Right cardiac atrium (tissue), 5 donors: ENCODE measurements at places on chromosomes 6 and 20. TPM values are rescaled to one million over a fixed set of nuclear protein-coding genes. Genes with fewer than 3 reads are reported as not detected.

DNA sequence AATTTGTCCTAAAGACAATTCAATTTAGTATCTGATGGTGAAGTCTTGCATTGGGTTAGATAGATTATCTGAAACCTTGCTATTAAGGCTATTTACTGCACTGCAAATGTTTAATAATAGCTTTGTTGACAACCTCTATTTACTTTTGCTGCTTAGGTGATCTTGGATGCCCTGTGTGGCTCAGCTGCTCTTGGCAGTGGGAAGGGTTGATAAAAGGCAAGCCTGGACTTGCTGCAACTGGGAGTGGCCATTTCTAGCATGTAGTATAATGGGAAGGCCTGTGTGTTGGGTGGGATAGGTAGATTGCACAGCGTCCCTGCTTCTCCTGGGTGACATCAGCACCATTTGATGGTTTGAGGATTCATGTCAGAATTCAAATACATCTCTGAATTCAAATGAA lies 49.1 kb downstream of the ARMC2 start:
- DNase-seq = peak; percentile 44

CYP24A1 gene
- not detected for polyA plus RNA-seq

NKAPL gene
- polyA plus RNA-seq = 5.5 TPM

THBS2 gene
- polyA plus RNA-seq = 8.7 TPM

- DNase-seq = no peak
Measured at GRCh38 chr6:20197251-20197650, 15.0 kb downstream of the MBOAT1 start.

GRCh38 chr6:150491811-150492172 lies 107.9 kb upstream of the PLEKHG1 start:
- DNase-seq = no peak

- no peak for DNase-seq
Measured at GRCh38 chr6:20632696-20633095, 98.4 kb downstream of the CDKAL1 start.

KCNK16 gene
- not detected for polyA plus RNA-seq

DNA sequence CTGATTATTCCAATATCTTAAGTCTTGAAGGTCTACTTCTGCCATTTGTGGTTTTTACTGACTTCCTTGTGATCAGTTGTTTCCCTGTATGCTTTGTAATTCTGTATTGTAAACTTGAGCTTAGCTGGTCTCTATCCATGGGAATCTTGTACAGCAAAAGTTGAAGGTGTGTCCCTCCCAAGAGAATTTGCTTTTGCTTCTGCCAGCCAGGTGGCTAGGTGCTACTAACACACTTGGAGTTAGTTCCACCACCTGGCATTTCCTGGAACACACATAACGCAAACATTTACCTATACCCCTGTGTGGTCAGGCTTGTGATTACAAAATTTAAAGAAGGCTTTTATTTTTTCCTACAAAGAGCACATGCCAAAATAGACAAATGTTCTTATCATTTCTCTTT lies 141.2 kb downstream of the GRM4 start:
- DNase-seq = no peak

PRL gene
- not detected for polyA plus RNA-seq

IRF4 gene
- polyA plus RNA-seq = 0.41 TPM

DNA sequence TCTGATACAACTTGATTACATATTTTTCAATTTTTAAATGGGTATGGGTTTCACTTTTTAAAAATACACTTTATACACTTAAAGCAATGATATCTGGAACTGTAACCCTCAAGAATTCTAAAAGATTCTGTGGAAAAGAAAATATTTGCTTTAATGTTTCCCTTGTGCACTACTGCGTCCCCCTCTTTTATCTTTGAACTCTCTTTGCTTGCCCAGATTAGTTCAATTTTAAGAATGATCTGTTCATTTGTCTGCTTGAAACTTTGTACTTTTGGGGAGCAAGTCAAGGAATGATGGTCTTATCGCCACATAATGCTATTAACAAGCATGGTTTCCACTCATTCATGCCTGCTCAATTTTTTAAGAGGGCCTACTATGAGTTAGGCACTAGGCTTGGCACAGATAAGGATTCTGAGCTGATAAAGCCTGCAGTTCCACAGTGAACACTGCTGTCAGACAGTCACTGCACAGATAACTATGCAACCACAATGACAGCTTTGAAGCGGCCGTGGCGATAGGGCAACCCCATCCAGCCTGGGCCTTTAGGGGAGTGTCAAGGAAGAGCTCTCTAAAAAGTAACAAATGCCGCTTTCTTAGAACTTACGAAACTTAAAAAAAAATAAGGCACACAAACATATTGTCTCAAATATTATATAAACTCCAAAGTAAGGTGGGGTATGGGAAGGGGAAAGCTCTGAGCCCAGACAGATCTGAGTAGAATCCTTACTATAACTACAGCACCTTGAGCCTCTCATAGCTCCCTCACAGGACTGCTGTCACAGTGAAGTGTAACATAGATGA lies 29.7 kb downstream of the FYN start:
- DNase-seq = no peak

DNA sequence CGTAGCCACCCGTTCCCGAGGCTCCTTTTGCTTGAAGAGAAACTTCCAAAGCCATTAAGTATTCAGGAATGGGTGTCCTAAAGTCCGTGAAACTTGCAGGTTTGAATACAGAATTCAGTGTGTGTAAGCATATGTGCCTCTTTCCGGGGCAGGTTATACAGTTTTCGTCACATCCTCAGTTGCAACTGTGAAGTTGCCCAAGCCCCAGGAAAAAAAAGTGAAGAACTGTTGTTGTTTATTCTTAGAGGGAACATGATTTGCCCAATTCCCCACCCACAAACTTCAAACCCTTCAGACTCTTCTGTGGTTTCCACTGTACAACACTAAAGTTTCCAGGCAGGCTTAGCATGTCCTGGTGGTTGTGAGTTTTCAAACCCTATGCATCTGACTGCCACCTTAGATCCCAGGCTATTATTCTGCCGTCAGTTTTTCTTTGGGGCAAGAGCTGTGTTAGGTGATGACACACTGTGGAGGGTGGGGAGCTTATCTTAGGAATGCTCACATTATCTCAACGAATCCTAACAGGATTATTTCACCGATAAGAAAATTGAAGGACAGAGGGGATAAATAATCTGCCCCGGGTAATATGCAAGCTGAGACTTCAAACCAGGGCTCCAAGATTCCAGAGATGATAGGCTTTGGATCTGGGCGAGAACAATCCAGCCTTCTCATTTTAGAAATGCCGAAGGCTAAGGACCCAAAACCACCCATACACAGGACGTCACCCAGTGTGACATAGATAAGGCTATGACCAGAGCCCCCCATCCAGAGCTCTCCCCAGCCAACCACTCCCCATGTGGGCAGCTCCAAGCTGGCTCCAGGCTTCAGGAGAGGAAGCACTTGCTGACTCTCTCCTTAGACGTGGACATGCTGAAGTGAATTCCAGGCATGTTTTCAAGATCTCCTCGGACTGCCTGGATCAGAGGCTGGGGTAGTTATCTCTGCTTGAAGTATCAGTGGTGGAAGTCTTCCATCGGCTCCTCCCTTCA lies 81.7 kb upstream of the AFDN start:
- no peak for DNase-seq

- DNase-seq = no peak
Measured at GRCh38 chr6:37105148-37106050, 64.6 kb upstream of the PIM1 start.

GRCh38 chr6:14121936-14122344 lies 4.4 kb downstream of the CD83 start:
- DNase-seq = no peak

ZNF311 gene
- polyA plus RNA-seq = 0.63 TPM

GSTA2 gene
- not detected for polyA plus RNA-seq

DNA sequence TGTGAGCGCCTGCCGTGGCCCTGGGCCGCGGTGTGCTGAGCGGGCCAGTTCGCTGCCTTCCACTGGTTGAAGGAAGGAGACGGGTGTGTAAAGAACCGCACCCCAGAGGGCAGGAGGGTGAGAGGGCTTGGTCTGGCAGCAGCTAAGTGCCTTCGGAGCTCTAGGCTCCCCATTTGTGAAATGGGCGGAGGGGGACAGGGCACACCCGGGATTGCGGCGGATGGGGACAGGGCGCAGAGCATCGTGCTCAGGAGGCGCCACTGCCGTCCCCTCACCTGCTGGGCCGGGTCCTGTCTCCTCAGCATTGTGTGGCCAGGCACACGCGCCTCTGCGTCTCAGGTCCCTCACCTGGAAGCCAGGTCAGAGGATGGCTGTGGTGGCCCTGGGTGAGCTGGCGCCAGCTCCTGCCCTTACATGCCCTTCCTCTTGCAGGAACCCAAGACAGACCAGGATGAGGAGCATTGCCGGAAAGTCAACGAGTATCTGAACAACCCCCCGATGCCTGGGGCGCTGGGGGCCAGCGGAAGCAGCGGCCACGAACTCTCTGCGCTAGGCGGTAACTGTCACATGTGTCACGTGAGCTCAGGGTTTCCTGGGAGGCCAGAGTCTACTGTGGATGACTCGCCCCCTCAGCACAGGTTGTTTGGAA lies 3.1 kb downstream of the ADRM1 start:
- peak; percentile 45 for DNase-seq

SLC29A1 gene
- polyA plus RNA-seq = 63.2 TPM

C6orf47 gene
- polyA plus RNA-seq = 21.2 TPM

- DNase-seq = no peak
Measured at GRCh38 chr6:38391626-38392579, 247.8 kb downstream of the BTBD9 start.

TOP1 gene
- 16.7 TPM for polyA plus RNA-seq

CPXM1 gene
- 1.3 TPM for polyA plus RNA-seq

- DNase-seq = no peak
Measured at GRCh38 chr6:100175814-100176310, 181.8 kb upstream of the MCHR2 start.

PAK1IP1 gene
- polyA plus RNA-seq = 9.2 TPM

- no peak for DNase-seq
Measured at GRCh38 chr6:105045526-105045925, 88.6 kb downstream of the LIN28B start.

GRCh38 chr6:70353448-70353847 lies 50.6 kb upstream of the COL9A1 start:
- DNase-seq = no peak

- no peak for DNase-seq
Measured at GRCh38 chr6:40535819-40536380, 51.3 kb downstream of the LRFN2 start.

- DNase-seq = no peak
Measured at GRCh38 chr6:117270843-117271507, 5.6 kb downstream of the VGLL2 start.

DNA sequence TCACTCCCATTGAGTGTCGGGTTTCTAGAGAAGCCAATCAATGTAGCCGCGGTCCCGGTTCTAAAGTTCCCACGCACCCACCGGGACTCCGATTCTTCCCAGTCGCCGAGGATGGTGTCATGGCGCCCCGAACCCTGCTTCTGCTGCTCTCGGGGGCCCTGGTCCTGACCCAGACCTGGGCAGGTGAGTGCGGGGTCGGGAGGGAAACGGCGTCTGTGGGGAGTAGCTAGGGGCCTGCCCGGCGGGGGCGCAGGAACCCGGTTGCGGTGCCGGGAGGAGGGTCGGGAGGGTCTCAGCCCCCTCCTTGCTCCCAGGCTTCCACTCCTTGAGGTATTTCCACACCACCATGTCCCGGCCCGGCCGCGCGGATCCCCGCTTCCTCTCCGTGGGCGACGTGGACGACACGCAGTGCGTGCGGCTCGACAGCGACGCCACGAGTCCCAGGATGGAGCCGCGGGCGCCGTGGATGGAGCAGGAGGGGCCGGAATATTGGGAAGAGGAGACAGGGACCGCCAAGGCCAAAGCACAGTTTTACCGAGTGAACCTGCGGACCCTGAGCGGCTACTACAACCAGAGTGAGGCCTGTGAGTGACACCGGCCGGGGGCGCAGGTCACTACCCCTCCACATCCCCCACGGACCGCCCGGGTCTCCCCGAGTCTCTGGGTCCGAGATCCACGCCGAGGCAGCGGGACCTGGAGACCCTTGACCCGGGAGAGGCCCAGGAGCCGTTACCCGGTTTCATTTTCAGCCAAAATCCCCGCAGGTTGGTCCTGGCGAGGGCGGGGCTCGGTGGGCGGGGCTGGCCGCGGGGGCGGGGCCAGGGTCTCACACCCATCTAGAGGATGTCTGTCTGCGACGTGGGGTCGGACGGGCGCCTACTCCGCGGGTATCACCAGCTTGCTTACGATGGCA lies 35.2 kb upstream of the HLA-G start:
- peak; percentile 90 for DNase-seq

TMEM151B gene
- 0.88 TPM for polyA plus RNA-seq

GRCh38 chr20:33273117-33273851 lies 9.7 kb upstream of the BPIFB1 start:
- DNase-seq = no peak

GRCh38 chr6:29886701-29887100 lies 55.6 kb upstream of the HLA-A start:
- no peak for DNase-seq

DNA sequence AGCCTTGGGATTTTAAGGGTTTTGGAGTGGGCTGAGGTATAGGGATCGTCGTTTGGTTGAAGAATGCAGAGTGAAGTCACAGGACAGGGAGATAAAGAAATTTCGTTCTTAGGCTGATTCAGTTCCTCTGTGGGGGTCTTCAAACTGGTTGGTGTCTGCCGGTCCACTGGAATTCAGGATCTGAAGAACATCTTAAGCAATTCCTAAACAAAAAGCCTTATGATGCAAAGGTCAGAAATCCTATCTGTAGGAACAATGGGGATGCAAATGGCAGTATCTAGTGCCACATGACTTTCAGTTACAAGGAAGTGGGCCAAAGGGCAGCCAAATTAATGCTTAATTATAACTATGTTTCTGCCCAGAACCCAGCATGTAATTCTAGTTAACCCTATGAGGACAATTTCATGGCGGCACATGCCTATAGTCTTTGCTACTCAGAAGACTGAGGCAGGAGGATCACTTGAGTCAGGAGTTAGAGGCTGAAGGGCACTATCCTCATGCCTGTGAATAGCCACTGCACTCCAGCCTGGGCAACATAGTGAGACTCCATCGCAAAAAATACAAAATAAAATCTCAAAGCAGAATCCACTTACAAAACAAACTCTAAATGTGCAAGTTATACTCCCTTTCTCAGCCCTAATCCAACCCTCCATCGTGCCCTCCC lies 4.6 kb upstream of the SLC2A10 start:
- no peak for DNase-seq

DNA sequence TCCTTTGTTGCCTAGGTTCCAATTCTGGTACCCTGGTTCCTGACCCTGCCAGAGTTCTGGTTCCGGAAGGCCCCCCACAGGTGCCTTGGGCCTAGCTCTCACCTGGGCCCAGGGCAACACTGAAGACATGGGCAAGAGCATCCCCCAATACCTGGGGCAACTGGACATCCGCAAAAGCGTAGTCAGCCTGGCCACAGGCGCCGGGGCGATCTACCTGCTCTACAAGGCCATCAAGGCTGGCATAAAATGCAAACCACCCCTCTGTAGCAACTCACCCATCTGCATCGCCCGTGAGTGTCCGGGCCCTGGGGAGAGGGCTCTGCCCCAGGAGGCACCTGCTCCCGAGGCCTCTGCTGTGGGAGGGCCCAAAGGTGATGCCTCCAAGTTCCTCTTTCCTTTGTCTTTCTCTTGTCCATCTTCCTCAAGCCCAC lies at the start of gene ARMC12:
Gene ARMC12, plus strand, starts transcription at position 51 of the 431 bp plus-strand sequence. Its CDS starts 77 bp downstream, at position 128.
- peak; percentile 43 for DNase-seq

SYNDIG1 gene
- polyA plus RNA-seq = 34.8 TPM

- DNase-seq = no peak
Measured at GRCh38 chr6:29917857-29918256, 24.5 kb upstream of the HLA-A start.

BTN1A1 gene
- not detected for polyA plus RNA-seq

- DNase-seq = no peak
Measured at GRCh38 chr6:143233554-143234285, 173.0 kb downstream of the AIG1 start.
